Glomerular endothelial cell (primary cell): ENCODE measurements at places on chromosomes 4 and X. TPM values are rescaled to one million over a fixed set of nuclear protein-coding genes. Genes with fewer than 3 reads are reported as not detected.

MAGEB2 gene
- not detected in 2 replicates for total RNA-seq

CXXC4 gene
- total RNA-seq = 0.05 and 0.06 TPM in 2 replicates

CNKSR2 gene
- not detected in 2 replicates for total RNA-seq

INTU gene
- total RNA-seq = 2.1 and 8.1 TPM in 2 replicates

SAGE1 gene
- not detected in 2 replicates for total RNA-seq

TMSB15C gene
- 3.5 and 13.8 TPM in 2 replicates for total RNA-seq

SUPT20HL1 gene
- total RNA-seq = not detected in 2 replicates

EDNRA gene
- total RNA-seq = 9.7 and 26.1 TPM in 2 replicates

TMEM156 gene
- 9.6 and 13.1 TPM in 2 replicates for total RNA-seq

DOK7 gene
- total RNA-seq = not detected in 2 replicates

DCK gene
- 15.3 and 26.8 TPM in 2 replicates for total RNA-seq

GRCh38 chrX:129958814-129959492 lies 23.5 kb upstream of the BCORL1 start:
- no peak for DNase-seq

GRCh38 chr4:153265306-153266047 lies 61.2 kb downstream of the TRIM2 start:
- no peak for DNase-seq

GRCh38 chrX:43559644-43560043 lies 96.5 kb upstream of the MAOA start:
- peak; percentile 23 for DNase-seq

DNA sequence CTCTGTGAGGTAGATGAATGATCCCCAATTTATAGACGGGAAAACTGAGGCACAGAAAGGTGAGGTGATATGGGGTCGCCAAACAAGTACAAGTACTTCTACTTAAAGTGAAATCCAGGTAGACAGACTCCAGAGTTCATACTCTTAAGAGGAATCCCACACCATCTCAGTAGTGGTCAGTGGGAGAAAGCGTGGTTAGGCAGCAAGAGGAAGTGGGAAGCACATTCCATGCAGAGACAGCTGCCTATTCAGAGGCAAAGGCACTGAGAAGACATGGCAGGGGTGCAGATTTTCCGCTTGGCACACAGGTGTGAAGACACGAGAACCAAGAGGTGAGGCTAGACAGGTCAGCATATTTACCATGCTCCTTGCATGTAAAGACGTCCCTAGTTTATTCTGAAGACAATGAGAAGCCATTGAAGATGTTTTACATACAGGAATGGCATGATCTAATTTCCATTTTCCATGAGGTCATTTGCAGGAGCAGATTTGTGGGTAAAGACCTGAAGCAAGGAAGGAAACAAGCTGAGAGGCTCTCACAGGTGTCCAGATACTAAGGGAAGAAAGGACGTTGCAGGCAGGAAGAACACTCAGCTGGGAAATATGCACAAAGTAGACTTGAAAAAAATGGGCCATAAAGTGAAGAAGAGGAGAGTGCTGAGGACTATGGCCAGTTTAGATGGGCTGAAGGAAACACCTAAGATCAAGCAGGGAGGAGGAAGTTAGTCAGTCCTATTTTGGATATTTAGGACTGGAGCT lies 17.3 kb upstream of the CLNK start:
- no peak for DNase-seq

DNA sequence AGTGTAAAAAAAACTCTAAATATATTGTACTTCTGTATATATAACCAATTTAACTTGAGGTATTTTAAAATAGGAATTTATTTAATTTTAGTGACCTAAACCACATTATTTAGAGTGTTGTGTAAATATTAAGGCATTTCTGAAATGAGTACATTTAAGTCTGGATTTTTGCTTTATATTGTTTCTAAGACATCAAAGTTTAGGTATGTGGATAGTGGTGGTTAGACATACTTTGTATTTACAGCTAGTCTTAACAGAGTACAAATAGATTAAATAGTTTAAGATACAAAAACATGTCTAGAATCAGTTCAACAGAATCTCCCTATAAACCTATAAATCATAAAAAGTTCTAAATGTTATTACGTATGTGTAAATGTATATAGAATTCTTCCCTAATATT lies 588.5 kb downstream of the TRIML1 start:
- no peak for DNase-seq

- DNase-seq = no peak
Measured at GRCh38 chr4:121130326-121130660, 33.8 kb downstream of the TNIP3 start.

DNA sequence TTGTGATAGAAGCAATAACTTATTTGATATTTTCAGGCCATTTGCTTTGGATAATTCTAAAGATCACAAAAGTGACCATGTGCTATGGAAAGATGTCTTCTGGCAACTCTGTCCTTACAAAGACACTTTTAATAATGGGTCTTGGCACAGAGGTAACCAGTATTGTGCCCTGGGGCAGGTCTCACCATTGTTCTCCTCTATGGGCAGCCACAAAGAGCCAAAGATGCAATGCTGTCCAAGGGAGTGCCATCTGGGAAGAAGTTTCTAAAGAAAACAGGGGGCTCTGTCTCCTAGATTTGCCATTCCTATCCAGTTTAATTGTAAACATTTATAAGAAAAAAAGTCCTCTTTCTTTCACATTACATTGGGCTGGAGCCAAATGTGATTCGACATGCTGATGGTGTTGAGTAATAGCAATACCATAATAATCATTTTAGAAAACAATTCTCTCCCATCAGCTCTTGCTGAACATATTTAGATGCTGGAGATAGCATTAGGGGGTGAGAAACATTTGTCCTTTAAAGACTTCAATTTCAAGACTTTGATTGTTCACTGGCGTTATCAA lies 179.9 kb downstream of the KIT start:
- no peak for DNase-seq

GRCh38 chrX:153064061-153064460 lies 7.8 kb downstream of the PNMA3 start:
- DNase-seq = no peak

GRCh38 chr4:628311-628741 lies 3.0 kb downstream of the PDE6B start:
- DNase-seq = no peak

DNA sequence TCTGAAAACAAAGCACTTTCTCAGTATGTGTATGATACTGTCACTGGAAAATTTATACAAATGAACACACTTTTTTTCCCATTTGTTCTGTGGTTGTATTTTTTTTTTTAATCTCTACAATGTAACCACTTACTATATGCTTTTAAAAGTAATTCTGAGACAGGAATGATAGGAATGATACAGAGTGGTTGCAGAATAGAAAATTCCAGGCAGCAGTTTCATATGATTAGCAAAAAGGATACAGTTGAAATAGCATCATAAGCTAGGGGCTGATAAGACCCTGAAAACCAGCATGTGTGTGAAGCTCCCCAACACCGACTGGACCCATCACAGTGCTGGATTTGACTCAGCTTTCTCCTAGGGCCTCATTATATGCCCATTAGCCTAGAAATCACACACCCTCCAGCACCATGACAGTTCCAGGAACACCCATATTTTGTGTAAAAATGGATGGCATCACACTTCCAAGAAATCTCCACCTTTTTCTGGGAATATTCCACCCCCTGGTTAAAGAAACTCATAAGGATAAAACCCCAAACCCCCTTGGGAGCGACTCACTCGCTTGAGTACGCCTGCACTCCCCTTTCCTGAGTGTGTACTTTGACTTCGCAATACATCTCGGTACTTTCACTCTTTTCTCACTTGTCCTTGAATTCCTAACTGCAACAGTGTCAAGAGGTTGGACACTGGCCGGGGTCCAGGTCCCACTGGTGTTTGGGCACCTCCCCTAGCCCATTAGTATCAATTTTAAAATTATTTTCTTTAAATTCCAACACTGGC lies 77.4 kb upstream of the AGA start:
- no peak for DNase-seq

GRCh38 chr4:56302760-56303159 lies 84.5 kb downstream of the AASDH start:
- DNase-seq = no peak

DNA sequence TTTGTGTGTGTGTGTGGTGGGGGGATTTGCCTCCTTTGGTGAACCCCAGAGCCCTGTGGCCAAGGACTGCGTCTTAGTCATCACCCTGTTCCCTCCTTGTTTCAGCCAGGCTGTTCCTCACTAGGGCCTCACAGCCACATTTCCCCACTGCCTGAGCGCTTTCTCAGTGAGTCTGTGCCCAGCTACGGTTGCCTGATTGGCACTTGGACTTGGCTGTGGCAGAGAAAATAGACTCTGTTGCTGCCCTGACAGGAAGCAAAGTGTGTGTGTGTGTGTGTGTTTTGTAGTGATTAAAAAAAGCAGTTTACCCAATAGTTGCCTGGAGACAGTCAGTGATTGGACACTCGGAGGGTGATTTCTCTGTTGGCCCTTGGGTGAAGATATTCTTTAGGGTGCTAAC lies 113.0 kb downstream of the UCHL1 start:
- no peak for DNase-seq

DNA sequence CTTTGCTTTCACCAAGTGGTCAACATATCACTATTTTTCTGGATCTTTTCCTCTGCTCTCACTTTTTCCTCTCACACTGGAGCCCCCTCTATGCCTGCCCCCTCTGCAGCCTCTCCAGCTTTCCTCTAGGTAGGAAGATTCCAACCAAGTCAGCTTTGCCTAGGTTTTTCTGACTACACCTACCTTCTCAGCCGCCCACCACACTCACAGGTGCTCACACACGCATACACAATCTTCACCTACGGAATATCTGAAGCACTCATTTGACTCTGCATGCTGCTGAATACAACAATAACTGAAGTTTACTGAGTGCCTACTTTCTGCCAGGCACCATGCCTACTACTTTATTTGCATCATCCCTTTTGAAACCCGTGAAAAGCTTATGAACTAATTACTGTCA lies 328.0 kb downstream of the PPP3CA start:
- DNase-seq = no peak

GRCh38 chr4:153880983-153881382 lies 92.1 kb upstream of the SFRP2 start:
- no peak for DNase-seq

- DNase-seq = no peak
Measured at GRCh38 chr4:123077330-123077729, 154.9 kb upstream of the NUDT6 start.

- no peak for DNase-seq
Measured at GRCh38 chr4:27338530-27338929, 477.9 kb downstream of the STIM2 start.

DNA sequence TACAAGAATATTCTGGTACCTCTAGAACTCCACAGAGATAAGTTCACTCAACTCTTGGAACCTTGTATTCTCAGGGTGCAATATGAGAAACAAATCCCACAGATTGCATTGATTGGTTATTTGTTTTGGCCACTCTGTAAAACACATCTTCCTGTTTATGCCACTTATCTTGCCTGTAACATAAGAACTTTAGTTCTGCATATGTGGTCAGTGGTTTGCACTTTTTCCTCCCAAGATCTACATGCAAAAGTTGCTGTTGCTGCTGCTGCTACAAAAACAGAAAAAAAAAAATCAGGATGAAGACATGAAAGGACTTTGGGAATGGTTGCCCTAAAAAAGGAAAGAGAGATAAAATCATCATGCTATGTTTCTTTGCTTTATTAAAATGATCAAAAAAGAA lies 9.6 kb downstream of the ODAPH start:
- no peak for DNase-seq
